ENCODE measurements at places on chromosomes 4 and X.

DNA sequence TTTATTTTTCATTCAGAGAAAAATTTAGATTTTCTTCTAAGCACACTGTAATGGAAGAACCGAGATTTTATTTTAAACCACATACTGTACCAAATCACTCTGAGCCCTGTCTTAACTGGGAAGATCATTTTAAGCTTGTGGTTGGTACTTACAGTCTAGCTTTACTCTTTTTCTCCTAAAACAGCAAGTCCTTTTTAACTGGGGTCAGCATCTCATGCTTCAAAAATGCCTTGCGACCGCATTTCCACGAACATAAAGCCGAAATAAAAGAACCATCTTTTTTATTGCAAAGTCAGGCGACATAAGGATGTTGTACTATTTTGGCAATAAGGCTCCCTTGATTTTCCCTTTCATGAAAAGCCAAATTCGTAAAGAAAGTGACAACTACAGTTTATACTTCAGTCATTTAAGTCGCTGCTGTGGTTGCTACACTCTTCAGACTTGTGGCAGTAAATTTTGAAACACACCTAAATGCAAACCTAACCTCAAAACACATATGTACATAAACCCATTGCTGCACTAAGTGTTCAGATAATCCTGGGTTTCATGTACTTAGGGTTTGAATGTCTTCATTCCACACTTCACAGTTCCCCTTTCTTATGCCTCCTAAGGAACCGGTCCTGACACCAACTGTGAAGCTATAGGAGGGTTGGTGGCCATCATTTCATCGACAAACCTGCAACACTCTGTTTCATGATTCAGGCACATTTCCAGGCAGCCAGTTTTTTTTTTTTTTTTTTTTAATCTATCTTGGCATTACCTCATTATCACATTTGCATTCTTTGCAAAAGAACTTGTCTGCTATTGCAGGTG is 3.0 kb downstream of the STOX2 start:
- DNase-seq, result no peak

- no peak for DNase-seq
These were observed 421.3 kb downstream of the FAT4 start for GRCh38 chr4:125736057-125736456.

GRCh38 chr4:83748711-83749110 is 212.8 kb downstream of the GPAT3 start:
- DNase-seq, result no peak

DNA sequence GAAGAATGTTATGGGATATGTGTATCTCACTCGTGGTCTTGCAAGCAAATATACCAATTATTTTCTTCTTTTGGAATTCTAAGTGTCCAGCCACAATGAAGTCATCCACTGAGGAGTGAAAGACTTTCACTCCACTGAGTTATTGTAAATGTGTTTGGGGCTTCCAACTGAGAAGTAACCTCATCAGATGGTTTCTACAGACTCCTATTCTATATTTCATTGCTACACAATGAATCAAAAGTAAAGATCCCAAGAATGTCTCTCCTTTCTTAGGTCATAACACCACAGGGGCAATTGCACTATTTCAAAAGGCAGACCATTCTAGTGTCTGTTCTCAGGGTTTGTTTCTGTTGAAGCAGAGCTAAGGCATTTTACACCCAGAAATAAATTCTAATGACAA is 12.3 kb upstream of the VCX2 start:
- no peak for DNase-seq

GRCh38 chrX:107729558-107730297 is 45.9 kb downstream of the TSC22D3 start:
- no peak for DNase-seq

GRCh38 chr4:173343832-173344397 is 9.8 kb upstream of the HMGB2 start:
- DNase-seq, result no peak

DNA sequence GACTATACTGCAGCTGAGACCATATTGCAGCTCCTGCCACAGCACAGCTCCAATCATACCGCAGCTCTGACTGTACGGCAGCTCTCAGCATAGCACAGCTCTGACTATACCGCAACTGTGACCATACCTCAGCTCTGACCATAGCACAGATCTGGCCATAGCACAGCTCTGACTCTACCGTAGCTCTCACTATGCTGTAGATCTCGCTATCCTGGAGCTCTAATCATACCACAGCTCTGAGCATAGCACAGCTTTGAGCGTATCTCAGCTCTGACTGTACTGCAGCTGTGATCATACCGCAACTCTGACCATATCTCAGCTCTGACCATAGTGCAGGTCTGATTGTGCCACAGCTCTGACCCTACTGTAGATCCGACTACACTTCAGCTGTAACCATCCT is 139.2 kb downstream of the ASMT start:
- DNase-seq, result no peak

DNA sequence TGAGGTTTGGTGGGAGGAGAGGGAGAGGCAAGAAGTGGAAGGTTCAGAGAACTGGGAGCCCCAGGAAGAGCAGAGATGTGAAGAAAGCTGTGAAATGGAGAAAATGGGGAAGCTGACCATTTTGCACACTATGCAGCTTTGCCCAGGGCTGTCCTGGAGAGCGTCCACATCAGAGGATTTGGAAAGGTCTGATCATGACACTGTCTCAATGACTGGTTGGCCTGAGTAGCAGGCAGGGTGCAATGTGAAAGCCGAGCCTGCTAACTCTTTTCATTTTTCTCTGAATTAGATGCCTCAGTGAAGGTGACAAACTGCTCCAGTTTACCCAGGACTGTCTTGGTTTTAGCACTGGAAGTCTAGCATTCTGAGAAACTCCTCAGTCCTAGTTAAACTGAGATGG is 330.1 kb upstream of the RPS6KA3 start:
- no peak for DNase-seq

All from activated CD4-positive, alpha-beta T cell treated with anti-CD3 and anti-CD28 coated beads, Interleukin-10, Interleukin-2, amounts not matched to agents 100 ng/mL and 50 ng/mL, durations not matched to agents 16 hours and 8 hours (primary cell).